ENCODE measurements at places on chromosomes 5 and 9.

DNA sequence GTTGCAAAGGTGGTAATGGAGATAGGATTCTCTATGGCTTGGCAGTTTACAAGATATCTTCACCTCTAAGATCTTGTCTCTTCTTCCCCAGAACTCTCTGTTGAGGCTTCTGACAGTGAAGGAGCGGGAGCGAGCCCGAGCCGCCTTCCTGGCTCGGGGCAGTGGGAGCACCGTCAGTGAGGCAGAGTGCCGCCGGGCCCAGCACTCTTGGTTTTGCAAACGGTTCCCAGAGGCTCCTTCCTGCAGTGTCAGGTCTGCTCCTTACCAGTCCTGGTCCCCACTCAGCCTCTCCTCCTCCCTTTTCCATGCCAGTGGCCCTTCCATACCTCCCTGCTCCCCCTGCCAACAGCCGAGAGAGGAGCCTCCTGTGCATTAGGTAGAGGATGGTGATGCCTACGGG lies 12.6 kb upstream of the DNAJB5 start:
- DNase-seq: no peak

- peak; percentile 45 for DNase-seq
These were observed 38.2 kb downstream of the CLINT1 start for GRCh38 chr5:157820593-157821252.

DNA sequence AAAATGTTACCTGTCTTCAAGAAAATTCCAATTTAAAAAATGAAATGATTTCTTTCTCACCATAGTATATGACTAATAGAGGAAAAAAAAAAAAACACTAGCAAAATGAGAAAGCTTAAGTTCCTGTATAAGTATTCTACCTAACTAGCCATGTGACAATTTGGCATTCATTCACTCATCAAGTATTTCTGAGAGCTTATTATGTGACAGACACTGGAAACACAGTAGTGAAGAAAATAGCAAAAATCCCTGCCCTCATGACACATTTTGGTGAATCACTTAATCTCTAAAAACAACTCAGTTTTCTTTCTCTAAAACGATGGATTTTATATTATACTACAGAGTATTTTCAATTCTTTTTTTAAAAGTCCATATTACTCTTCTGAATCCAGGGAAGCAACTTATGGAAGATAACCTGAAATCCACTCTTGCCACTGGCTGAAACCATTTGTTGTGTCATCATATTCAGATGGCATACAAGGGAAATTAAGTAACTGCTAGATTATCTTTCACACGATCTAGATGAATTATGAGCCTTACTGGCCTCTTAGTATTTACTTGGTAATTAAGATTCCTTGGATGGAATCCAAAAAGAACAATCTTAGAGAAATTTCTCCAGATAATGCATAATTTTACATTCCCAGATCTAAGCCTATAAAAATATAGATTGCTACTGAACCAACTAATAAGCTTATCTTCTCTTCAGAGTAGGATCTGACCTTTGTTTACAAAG lies 5.5 kb downstream of the PTBP3 start:
- no peak for DNase-seq

DNA sequence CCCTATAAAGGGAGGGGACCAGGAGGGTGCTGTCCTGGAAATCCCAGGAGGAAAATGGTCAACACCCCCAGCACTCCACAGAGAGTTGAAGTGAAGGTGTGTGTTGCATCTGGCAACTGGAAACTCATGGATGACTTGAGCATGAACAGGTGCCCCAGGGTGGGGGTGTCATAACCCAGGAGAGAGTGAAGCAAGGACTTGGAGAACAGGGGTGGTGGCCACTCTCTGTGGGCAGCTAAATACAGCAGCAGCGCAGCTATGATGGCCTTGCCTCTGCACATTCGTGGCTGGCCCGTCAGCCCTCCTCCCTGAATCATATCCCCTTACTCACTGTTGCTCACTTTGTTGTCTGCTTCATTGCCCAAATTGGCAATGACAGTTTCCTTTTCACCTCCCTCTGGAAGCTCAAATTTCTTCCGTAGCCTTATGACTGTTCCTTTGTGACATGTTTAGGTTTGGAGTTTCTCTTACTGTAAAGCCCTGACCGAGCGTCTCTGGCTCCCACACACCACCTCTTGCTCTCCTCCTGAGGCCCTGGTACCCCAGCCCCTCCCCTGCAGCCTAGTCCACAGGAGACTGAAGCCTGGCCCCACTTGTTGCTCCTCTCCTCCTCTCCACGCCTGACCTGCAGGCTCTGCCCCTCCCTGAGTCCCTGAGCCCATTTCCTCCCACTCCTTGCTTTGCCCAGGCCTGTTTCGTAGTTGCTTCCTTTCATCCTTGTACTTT lies 185.8 kb downstream of the CD180 start:
- no peak for DNase-seq

GRCh38 chr5:128338649-128339048 lies 199.4 kb downstream of the FBN2 start:
- DNase-seq: no peak

GRCh38 chr5:121755266-121755665 lies 96.4 kb upstream of the FTMT start:
- DNase-seq: no peak

GRCh38 chr9:38039090-38039906 lies 29.7 kb downstream of the SHB start:
- DNase-seq: no peak

DNA sequence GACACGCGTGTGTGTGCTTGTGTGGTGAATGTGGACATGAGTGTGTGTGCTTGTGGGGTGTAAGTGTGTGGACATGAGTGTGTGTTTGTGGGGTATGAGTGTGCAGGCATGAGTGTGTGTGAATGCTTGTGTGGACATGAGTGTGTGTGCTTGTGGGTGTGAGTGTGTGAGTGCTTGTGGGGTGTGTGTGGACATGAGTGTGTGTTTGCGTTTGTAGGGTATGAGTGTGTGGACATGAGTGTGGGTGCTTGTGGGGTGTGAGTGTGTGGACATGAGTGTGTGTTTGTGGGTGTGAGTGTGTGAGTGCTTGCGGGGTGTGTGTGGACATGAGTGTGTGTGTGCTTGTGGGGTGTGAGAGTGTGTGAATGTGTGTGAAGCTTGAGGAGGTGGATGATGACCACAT lies 29.8 kb upstream of the TIFAB start:
- DNase-seq: no peak

GRCh38 chr9:22010866-22011625 lies 1.9 kb upstream of the CDKN2B start:
- DNase-seq: peak; percentile 75

DNA sequence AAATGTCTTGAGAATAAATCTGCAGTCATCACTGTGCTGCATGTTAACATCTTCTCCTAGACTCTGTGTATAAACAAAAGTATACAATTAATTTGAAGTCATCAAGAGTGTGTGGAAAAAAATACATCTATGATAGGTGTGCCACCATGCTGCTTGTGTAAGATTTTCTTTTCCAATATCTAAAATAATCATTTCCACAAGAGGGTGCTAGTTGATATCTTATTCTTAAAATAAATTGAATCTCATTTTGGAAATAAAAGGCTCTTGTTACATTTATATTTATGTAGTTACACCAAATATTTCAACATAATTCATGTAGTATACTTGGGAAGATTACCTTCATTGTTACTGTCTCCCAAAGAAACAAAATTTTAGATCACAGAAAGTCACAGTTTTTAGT lies 14.1 kb upstream of the MOCS2 start:
- no peak for DNase-seq

GRCh38 chr5:134493461-134494055 lies 31.9 kb upstream of the JADE2 start:
- DNase-seq: no peak

DNA sequence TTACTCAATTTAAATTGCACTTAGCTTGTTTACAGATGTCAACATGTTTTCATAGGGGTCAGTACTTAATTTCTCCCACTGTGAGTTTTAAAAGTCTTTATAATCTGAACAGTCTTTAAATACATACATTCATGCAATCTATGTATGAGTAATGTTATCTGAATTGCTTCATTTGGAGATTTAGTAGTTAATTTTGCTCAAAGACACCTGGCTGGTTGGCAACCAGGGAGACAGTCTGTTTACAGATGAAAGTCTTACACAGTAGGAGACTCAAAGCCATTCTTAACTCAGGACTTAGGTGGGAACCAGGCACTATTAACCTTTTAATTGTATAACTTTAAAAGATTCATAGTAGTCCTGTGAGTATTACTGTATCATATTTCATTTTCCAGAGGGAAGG lies 29.3 kb downstream of the DAB2 start:
- DNase-seq: no peak

GRCh38 chr9:21993893-21994555 lies at the start of gene CDKN2A:
Gene CDKN2A (minus strand): TSS chr9:21994392.
- peak; percentile 25 for DNase-seq

DNA sequence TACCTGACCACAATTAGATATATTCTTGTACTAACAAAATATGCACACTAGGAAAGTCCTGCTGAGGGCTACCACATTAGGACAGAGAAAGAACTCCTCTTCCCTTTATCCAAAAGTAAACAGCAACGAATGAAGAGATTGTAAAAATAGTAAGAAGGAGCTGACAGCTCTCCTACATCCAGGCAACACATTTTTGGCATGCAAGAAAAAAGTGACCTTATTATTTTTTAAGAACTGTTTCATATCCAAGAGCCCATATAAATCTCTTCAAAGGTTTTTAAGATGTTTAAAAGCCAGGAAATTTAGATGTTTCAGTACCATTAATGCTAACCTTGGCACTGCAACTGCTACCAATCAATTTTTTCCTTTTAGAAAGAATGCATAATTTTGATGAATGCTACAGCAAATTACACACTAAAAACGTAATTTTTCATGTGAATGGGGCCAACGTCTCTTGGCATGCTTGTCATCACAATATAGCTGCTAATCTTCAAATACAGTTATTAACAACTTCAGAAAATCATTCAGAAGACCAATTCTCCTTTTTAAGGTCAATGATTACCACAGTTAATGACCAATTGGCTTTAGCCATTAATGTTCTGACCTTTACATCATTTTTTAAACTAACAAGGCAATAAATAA lies 132.0 kb downstream of the FBXL17 start:
- no peak for DNase-seq

- DNase-seq: no peak
These were observed 677.8 kb downstream of the TAF11L14 start for GRCh38 chr5:18312016-18312415.

DNA sequence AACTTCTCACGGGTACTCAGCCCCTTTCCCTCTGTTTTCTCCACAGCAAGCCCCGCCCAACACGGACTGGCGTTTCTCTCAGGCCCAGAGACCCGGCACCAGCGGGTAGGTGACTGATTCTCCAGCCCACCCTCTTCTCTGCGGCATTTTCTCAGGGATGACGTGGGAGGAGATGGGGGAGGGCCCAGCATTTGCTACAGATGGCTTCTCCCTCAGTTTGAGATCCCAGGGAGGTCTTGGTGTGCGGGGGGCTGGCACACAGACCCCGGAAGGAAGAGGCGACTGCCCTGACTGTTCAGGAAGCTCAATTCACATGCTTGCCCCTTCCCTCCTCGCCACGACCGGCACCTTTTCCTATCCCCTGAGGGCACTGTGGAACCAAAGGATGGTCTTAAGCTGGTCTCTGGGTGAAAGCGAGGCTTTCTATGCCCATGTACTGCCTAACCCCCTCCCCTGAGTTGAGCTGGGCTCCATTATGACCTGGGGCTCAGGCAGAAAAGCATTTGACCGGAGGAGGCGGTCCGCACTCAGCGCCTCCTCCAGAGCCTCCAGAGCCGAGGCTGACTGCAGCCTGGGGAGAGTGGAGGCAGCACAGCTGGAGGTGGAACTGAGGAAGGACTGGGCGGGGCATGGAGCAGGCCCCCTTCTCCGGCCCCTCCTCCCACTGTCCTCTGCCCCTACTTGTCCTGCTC lies 6.0 kb downstream of the PCDHGC5 start:
- no peak for DNase-seq

DNA sequence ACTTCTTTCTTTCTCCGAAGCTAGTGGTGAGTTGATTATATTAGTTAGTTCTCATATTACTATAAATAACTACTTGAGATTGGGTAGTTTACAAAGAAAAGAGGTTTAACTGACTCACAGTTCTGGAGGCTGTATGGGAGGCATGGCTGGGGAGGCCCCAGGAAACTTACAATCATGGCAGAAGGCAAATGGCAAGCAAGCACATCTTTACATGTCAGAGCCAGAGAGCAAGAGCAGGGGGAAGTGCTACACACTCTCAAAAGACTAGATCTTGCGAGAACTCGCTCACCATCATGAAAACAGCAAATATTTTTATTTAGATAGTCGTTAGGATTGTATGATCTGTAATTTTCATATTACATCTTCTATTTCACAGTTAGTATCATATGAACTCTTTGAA lies 711.2 kb downstream of the PTPRD start:
- DNase-seq: no peak

GRCh38 chr9:81522716-81523551 lies 166.4 kb downstream of the TLE1 start:
- peak; percentile 32 for DNase-seq

GRCh38 chr5:121658221-121658620 lies 193.5 kb upstream of the FTMT start:
- DNase-seq: no peak

- no peak for DNase-seq
These were observed 72.6 kb downstream of the GDNF start for GRCh38 chr5:37767251-37767650.

DNA sequence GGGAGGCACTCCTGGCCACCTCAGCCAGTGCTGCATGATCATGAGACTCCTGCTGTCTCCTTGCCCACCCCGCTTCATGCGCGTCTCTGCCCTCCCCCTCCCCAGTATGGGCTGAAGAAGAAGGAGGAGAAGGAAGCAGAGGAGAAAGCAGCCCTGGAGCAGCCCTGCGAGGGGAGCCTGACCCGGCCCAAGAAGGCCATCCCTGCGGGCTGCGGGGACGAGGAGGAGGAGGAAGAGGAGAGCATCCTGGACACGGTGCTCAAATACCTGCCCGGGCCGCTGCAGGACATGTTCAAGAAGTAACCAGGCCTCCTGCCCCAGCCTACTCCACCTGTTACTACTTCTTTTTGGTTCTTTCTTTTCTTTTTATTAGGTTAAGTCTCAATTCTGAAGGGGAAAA lies 8.4 kb downstream of the CPLX2 start:
- DNase-seq: no peak

GRCh38 chr9:20297646-20298084 lies 324.6 kb downstream of the MLLT3 start:
- no peak for DNase-seq

- DNase-seq: peak; percentile 89
These were observed 110.4 kb downstream of the NFIB start for GRCh38 chr9:14203356-14204056.

- no peak for DNase-seq
These were observed 219.3 kb downstream of the CEMIP2 start for GRCh38 chr9:71549023-71549422.

- no peak for DNase-seq
These were observed 8.1 kb upstream of the MARCOL start for GRCh38 chr5:148230240-148230639.

- no peak for DNase-seq
These were observed 599.7 kb upstream of the FTMT start for GRCh38 chr5:121251954-121252353.

- no peak for DNase-seq
These were observed 17.0 kb upstream of the ISOC1 start for GRCh38 chr5:129077433-129078075.

Measured in LNCaP clone FGC (cell line).